ENCODE measurements at places on chromosomes 1 and 21. TPM values are rescaled to one million over a fixed set of nuclear protein-coding genes. Genes with fewer than 3 reads are reported as not detected.

SLC2A5 gene
- 0.20 TPM for total RNA-seq

ENAH gene
- 165 TPM for total RNA-seq

SPRR2G gene
- not detected for total RNA-seq

NTMT2 gene
- total RNA-seq = not detected

IFI44L gene
- total RNA-seq = 24.1 TPM

GBP2 gene
- total RNA-seq = 164 TPM

SPRR3 gene
- total RNA-seq = 30.4 TPM

CRNN gene
- 103 TPM for total RNA-seq

CLDN14 gene
- not detected for total RNA-seq

KCNN3 gene
- total RNA-seq = 13.7 TPM

BLZF1 gene
- 37.2 TPM for total RNA-seq

SYCP1 gene
- not detected for total RNA-seq

GUCA2B gene
- not detected for total RNA-seq

ITLN2 gene
- not detected for total RNA-seq

MXRA8 gene
- total RNA-seq = 69.8 TPM

FAM131C gene
- total RNA-seq = not detected

ATXN7L2 gene
- 1.6 TPM for total RNA-seq

TMEM35B gene
- 67.6 TPM for total RNA-seq

IQGAP3 gene
- 0.58 TPM for total RNA-seq

SDE2 gene
- 15.9 TPM for total RNA-seq

EPHA8 gene
- total RNA-seq = 0.13 TPM

NBPF4 gene
- total RNA-seq = not detected

WDR3 gene
- 12.6 TPM for total RNA-seq

NENF gene
- 74.4 TPM for total RNA-seq

SPATA45 gene
- total RNA-seq = not detected

UMODL1 gene
- total RNA-seq = not detected

NFASC gene
- 57.6 TPM for total RNA-seq

CCDC181 gene
- total RNA-seq = 2.0 TPM

RCSD1 gene
- 16.6 TPM for total RNA-seq

BMP8A gene
- total RNA-seq = 1.4 TPM

KDF1 gene
- not detected for total RNA-seq

ALPL gene
- total RNA-seq = 4.9 TPM

TTC22 gene
- not detected for total RNA-seq
